ENCODE measurements at places on chromosomes 2 and 18. TPM values are rescaled to one million over a fixed set of nuclear protein-coding genes. Genes with fewer than 3 reads are reported as not detected.

DNA sequence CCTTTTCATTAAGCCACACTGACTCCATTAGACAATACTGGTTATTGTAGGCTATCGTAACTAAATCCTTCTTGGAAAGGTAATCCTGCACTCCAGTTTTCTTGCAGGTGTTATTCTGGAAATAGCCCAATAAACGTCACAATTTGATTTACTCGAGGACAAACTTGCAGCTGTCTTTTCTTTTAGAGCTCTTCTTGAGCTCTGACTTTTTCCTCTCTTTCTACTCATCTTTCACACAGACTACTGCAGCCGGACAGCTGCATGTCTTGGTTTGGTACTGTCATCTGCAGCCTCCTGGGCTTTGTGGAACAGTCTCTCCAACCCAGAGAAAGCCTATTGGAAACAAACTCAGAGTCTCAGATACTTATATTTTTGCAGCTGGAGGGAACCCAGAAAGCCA lies 23.0 kb upstream of the MSGN1 start:
- no peak for DNase-seq

GRCh38 chr2:123073371-123073770 lies 951.7 kb upstream of the CNTNAP5 start:
- no peak for DNase-seq

GRCh38 chr18:78579449-78579848 lies 400.2 kb upstream of the SALL3 start:
- DNase-seq, result no peak

- DNase-seq, result peak; percentile 78
Observed at GRCh38 chr2:12716032-12716281, 779 bp upstream of the TRIB2 start.

DNA sequence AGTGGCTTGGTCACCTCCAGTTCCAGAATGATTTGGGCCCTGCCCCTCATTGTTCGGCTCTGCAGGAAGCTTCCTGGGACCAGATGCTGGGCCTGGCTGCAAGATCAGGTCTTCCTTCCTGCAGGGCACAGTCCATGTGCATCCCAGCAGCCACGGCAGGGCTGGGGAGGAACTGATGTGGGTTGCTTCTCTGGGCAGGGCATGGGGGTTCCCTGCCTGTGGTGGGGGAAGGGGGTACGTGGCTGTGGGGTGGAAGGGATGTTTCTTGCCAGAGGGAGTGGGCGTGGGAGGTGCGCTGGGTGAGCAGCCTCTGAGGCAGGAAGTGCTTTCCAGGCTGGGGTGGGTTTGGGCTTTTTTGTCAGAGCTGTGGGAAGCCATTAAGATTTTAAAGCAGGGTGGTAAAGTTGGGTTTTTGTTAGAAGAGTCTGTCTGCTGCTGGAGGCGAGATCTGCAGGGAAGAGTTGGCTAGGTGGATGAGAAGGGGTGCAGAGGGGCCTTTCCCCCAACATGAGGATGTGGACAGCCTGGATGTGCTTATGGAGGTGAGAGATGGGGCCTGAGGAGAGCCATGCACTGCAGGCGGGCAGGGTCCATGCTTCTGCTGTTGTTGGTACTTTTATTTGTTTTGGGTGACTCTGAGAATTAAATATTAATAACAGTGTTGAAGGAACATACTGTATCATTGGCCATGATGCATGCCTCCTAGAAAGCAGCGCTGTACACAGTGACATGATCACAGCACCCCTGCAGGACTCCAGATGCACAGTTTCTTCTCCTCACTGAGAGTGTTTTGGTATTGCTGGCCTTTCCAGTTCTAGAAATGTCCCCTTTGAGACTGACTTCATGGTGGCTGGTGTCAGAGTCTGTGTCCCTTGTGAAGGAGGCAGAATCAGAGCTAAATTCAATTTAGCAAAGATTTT lies 45.3 kb downstream of the DGKD start:
- DNase-seq, result peak; percentile 43

- DNase-seq, result no peak
Observed at GRCh38 chr2:238466243-238466756, 39.6 kb downstream of the ASB1 start.

- DNase-seq, result no peak
Observed at GRCh38 chr2:17223211-17223610, 295.0 kb downstream of the RAD51AP2 start.

- no peak for DNase-seq
Observed at GRCh38 chr18:33820517-33821371, 242.7 kb downstream of the ASXL3 start.

GRCh38 chr2:191976436-191976835 lies 129.5 kb upstream of the CAVIN2 start:
- no peak for DNase-seq

- no peak for DNase-seq
Observed at GRCh38 chr2:7755879-7756278, 838.7 kb downstream of the RNF144A start.

DNA sequence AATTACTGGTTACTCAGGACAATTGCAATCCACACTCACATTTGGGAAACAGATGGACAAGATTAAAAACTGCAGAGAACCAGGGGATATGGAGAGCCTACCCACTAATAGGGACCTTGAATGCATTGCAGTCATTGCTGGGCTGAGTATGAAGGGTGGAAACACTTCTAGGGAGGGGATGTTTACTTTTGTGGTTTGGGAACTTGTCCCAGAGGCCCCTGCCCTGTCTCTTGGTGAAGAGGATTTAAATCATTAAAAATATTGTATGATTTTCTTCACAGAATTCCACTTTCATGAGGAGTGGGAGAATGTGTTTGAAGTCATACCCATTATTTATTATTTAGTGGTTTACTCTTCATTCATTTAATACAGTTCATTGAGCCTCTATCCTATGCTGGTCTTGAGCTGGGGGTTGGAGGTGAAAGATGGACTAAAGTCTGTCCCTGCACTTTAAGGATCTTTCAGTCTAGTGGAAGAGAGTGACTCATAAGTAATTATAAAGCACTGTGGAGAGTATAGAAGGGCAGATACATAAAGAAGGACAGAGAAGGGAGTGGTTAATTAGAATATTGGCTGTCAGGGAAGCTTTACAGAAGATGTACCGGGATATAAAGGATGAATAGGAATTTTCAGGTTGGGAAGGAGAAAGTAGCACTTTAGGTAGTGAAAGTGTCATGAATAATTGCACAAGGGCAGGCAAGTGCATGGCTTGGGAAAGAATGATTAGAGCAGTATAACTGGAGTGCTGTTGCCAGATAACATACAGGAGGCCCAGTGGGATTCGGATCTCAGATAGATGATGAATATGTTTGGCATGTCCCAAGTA lies 313.4 kb downstream of the LPIN1 start:
- no peak for DNase-seq

GRCh38 chr2:103484906-103485305 lies 723.1 kb downstream of the TMEM182 start:
- no peak for DNase-seq

DNA sequence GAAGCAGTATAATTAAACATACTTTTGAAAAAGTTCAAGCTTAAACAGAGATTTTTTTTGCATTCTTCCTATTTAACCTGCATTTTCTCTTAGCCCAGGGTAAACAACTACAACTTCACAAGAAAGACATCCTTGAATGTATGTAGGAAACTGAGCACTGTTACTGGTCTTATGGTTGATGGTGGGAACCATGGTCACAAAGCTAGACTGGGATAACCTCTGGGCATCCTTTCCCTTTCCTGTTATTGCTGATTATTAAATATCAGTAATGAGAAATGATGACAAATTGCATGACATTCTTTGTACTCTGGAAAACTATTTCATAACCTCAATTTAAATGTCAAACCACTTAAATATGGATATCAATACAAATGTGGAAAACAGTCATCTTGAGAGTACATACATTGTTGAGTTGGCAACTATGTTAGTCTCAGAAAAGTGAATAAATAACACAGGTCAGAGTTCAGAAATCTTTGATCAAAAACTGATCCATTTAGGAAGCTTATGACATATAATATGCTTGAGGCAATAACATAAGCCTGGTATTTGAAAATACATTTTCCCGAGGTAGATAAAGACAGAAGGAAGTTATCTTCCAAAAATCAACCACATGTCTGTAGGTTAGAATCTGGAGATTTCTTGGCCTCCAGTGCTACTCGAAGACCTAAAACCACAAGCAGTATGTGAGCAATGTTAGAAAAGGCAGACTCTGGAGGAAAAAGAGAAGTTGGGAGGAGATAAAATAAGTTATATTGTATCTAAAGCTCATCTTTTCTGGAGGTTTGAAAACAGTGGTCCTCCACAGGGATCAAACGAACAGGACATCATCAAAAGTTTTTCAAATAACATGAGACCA lies 65.2 kb upstream of the ST8SIA5 start:
- DNase-seq, result no peak

GRCh38 chr2:162782138-162782537 lies 56.4 kb downstream of the KCNH7 start:
- DNase-seq, result no peak

GRCh38 chr2:220209751-220210150 lies 582.3 kb downstream of the SLC4A3 start:
- no peak for DNase-seq

DNA sequence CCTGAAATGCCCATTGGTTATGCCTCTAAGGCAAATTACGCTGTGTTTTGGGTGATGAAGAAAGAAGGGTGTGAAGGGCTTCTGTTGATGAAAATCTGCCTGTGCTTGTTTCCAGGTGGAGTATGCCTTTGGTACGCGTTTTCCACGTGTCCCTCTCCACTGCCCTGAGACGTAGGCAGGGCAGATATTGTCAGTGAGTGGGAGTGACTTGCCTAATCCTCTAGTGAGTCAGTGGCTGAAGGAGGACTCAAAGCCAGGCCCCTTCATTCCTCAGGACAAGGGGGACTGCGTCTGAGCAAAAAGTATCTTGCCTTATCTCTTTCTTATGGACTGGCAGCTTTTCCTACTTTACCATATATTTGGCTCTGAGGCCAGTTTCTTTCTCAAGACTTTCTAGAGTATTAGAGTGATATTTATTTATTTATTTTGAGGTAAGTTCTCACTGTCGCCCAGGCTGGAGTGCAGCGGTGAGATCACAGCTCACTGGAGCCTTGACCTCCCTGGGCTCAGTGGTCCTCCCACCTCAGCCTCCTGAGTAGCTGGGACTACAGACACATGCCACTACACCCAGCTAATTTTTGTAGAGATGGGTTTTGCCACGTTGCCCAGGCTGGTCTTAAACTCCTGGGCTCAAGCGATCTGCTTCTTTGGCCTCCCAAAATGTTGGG lies 10.2 kb downstream of the RALB start:
- no peak for DNase-seq

DNA sequence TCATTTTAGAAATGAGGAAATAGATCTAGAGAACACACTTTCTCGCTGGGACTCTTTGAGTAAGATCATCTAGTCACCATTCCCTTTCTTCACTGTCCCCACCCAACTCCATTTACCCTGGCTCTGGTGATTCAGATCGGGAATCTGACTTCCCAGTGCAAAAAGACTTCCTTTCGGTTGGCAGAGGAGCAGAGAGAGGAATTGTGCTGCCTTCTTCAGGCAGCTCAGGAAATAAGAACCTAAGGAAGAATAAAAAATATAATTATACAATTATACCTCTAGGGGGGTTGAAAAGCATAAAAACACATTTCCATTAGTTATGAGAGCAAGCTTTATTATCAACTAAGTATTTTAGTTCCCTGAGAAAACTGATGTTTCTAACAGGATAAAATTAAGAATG lies 9.3 kb upstream of the MPP4 start:
- DNase-seq, result no peak

- no peak for DNase-seq
Observed at GRCh38 chr2:220246386-220246785, 619.0 kb downstream of the SLC4A3 start.

DNA sequence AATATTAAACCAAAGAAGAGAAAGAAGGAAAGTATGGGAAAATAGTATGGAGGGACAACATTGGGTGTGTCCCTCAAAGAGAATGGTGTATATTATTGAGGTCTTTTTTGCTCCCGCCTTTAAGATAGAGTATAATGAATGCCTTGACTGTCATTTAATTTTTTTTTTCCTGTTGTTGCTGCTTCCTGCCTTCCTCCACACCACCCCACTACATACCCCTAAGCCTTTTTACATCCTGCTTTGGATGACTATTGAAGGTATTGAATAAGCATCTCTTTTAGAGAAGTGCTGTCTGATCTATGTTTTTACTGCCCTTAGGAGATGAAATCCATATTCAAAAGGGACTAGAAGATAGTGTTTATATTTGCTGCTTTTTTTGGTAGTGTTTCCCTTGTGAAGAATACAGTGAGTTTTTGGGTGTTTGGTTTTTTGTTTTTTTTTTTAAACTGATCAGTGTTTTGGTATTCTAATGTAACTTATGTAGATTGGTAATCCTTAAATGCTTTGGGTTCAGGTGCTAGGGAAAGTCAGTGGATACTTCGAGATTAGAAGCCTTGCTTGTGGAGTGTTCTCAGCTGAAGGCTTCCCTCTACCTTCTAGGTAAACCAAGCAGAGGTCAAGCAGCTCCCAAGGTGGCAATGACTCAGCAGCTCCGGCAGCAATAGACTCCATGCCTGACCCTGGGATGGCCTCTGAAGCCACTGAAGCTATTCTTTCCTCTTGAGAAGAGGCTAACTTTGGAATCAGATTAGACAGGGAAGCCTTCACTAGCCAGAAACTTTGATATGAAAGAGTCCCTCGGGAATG lies 5.0 kb downstream of the FZD7 start:
- DNase-seq, result no peak

- no peak for DNase-seq
Observed at GRCh38 chr18:21803495-21803894, 62.9 kb downstream of the MIB1 start.

GRCh38 chr2:62281663-62282062 lies 85.7 kb downstream of the B3GNT2 start:
- DNase-seq, result no peak

GRCh38 chr2:62586981-62587380 lies 81.0 kb upstream of the TMEM17 start:
- no peak for DNase-seq

DNA sequence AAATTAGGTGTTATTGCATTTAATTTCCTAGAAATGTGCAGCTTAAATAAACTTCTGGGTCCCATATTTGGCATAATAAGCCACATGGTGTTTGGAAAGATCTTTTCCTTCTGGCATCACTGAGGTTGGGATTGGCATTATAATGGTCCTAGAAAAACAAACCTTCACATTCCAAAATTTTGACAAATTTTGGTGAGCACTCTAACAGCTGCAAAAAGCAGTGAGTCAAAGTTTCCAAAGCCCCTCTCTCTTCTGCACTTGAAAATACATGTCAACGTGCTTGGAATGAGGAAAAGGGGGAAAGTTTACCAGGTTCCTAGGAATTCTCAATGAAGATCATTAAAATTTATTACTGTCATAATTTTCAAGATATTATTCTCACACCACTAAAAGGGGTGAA lies 77.8 kb upstream of the STK17B start:
- no peak for DNase-seq

DNA sequence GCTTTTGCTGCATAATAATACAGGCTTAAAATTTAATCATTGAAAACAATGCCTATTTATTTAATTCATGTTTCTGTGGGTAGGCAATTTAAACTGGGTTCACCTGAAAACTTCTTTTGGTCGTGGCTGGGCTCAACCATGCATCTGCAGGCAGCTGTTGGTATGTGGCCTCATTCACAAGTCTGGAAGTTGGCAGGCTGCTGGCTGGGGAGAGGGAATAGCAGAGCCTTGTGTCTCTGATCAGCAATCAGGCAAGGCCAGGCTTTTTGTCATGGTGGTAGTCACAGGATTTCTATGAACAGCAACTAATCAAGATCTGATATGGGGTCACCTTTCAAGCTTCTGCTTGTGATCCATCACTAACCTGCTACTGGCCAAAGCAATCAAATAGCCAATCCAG lies 130.1 kb upstream of the KCNJ3 start:
- no peak for DNase-seq

The PRKAG3 gene
- total RNA-seq, result not detected

The SLC66A2 gene
- total RNA-seq, result 35.1 TPM

The NDC80 gene
- total RNA-seq, result 82.0 TPM

The POTEF gene
- total RNA-seq, result not detected

The XDH gene
- total RNA-seq, result 0.07 TPM

The GIGYF2 gene
- 61.2 TPM for total RNA-seq

The PAPOLG gene
- total RNA-seq, result 22.9 TPM

The GPAT2 gene
- total RNA-seq, result 11.1 TPM

The SPP2 gene
- total RNA-seq, result not detected

Data from activated T-cell treated with anti-CD3 and anti-CD28 coated beads, Interleukin-2, amount 50 U/mL, for 72 hours (primary cell).